H4 (cell line): ENCODE measurements at places on chromosomes 6 and 20.

GRCh38 chr6:39821742-39822532 lies 29.8 kb downstream of the DAAM2 start:
- no peak for DNase-seq

GRCh38 chr20:8571611-8572010 lies 439.5 kb downstream of the PLCB1 start:
- DNase-seq, result no peak

GRCh38 chr6:151240791-151241642 lies 1.2 kb downstream of the AKAP12 start:
- no peak for DNase-seq

- DNase-seq, result peak; percentile 62
Observed at GRCh38 chr6:47832386-47833100, 50.7 kb downstream of the OPN5 start.

- peak; percentile 72 for DNase-seq
Observed at GRCh38 chr6:112337209-112337638, 9.9 kb upstream of the RFPL4B start.

DNA sequence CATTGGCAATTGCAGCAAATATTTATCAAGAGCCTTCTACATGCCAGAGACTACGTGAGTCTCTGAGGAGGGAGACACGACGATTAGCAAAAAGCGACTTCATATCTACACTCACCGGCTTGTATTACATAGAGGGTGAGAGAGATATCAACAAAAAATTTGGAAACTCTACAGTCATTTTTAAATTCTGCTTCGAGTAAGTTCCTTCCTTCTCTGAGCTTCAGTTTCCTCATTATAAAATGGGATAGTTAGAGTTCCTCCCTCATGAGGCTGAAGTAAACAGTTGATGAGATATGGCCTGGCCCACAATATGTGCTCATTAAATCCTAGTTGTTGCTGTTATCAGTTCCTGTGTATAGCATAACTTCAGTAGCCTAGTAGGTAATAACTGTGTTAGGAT lies 64.1 kb upstream of the SIRPA start:
- no peak for DNase-seq

DNA sequence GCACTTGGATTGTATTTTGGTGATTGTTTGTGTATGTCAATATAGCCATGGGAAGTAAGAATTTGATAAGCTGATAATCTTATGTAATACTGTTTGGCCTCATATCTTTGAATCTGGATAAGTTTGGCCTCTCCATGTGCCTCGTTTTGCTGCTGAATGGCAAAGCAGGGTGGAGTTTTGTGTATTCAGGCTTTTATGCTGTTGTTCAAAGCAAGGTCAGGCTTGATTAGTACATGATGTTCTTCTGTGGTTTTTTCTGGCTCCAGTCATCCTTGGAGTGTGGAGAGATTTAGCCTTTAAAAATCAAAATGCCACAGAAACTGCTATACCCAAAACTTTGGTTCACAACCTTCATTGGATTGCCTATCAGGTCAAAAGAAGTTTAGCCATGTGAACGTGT lies 728.9 kb upstream of the GJE1 start:
- no peak for DNase-seq

DNA sequence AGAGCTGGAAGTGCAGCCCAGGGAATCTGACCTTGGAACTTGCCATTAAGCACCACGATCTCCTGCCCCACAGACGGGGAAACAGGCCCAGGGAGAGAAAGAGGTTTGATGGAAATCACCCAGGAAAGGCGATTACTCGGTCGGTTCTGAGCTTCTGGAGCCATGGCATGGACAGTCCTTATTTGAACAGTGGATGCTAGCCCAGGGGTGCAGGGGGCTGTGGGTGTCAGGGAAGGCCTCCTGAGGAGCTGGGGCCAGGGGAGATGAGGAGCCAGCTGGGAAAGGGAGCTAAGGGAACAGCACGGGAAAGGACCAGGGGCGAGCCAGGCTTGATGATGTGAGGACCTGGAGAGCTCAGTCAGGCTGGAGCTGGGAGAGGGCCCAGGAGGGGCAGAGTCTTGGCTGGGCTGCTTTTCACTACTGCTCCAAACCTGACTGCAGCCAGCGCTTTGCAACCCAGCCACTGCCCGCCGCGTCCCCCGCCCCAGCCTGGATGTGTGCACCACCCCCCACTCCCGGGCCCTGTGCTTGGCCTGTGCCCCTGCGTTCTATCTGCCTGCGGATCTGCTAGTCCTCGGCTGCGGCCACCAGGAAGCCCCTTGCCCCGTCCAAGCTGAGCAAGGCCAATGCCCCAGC lies 17.8 kb downstream of the SUN5 start:
- no peak for DNase-seq
